ENCODE measurements at places on chromosomes 12 and 14.

DNA sequence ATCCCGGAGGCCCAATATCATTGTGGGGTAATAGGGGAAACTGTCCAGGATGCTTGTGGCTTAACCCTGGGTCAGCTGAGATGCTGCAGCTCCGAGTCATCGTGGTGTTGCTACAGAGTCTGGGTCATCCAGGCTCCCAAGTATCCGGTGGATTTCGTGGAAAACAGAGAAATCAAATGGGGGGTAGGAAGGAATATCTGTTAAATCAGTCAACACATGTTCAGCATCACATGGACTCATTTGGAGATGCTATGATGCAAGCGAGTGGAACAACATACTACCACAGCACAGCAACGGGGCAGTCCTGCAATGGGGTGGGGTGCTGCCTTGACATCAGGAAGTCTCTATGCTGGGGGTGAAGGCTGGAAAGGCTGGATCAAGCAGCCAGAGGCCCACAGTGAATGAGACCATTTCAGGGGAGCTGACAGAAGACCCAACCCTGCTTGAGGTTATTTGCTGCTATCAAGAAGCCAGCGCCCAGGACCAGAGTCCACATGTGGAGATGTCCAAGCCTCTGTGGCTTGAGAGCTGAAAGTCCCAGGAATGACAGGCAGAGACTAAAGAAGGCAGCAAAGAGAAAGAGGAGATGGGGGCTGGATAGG is 22.9 kb downstream of the VDR start:
- DNase-seq = peak; percentile 86

- no peak for DNase-seq
Observed at GRCh38 chr14:44928793-44929192, 33.0 kb downstream of the KLHL28 start.

- no peak for DNase-seq
Observed at GRCh38 chr12:67509666-67510386, 138.7 kb upstream of the DYRK2 start.

DNA sequence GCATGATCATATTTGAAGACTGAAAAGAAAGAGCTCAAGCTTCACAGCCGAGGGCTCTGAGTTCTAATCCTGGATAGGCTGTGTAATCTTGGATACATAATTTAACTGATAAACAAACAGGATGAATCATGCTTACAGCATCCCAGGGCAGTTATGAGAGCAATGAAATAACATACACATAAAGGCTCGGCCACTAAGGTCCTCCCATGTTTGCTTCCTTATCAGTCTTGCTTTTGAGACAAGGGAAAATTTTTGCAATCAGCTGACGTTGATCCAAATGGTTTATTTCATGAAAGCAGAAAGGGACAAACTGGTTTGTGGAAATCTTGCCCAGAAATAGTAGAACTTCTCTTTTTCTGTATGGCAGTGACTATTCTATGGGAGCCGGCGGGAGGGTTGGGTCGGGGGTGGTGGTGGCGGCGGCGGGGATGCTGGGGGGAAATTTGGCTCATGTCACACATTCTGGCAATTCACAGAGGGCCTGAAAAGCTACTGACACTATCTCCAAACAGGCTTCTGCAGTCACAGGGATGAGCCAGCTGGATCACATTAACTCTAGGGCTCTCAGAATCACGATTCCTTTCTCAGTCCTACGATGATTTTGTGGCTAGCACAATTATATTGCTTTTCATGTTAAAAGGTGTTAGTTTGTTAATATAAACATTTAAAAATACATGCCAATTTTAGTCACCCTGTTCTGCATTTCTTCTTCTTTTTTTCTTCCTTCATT is 124.5 kb downstream of the SLC8A3 start:
- no peak for DNase-seq

DNA sequence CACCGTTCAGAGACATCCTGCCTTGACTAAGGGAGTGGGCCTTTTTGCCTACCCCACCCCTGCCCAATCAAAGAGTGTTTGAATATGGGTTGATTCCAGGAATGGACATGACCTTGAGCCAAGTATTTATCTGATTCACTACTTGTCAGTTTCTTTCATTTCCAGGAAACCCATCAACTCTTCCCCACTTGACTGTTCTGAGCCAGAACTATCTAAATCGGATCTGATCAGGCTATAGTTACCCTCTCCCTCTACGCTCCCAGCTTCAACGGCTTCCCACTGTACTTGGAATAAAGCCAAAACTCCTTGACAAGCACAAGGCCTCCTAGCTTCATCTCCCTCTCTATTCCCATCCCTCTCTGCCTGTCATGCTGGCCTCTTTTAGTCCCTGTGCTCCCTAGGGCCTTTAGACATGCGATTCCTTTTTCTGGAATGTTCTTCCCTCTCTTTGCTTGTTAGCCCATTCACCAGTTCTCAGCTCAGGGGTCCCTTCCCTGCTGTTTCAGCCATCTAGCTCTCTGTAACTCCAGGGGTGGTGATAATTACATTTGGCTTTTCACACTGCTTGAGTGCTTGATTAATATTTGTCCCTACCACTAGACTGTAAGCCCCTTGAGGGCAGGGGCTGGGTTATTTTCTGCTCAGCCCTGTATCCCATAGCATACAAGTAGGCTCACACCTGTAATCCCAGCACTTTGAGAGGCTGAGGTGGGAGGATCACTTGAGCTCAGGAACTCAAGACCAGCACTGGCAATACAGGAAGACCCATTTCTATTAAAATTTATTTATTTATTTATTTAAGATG is 5.5 kb upstream of the ITPK1 start:
- no peak for DNase-seq

- DNase-seq = peak; percentile 52
Observed at GRCh38 chr14:90784621-90785270, 31.5 kb downstream of the TTC7B start.

- DNase-seq = no peak
Observed at GRCh38 chr12:125346362-125346761, 281.1 kb downstream of the AACS start.

DNA sequence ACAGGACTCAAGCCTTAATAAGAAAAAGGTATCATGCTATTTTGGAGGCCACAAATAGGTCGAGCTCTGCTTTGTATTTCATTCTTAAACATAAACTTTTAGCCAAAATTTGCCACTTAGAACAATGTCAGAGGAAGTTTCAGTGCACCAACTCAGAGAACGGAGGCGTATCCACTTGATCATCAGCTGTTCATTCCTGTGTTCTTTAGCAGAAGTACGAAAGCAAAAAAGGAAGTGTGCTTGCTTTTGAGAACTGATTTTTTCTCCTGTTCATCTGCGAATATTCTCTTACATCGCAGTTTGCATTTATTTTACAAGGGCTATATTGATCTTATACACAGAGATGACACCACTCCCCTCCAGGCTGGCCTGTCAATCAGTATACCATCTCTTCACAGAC is 188.6 kb upstream of the SOX5 start:
- no peak for DNase-seq

DNA sequence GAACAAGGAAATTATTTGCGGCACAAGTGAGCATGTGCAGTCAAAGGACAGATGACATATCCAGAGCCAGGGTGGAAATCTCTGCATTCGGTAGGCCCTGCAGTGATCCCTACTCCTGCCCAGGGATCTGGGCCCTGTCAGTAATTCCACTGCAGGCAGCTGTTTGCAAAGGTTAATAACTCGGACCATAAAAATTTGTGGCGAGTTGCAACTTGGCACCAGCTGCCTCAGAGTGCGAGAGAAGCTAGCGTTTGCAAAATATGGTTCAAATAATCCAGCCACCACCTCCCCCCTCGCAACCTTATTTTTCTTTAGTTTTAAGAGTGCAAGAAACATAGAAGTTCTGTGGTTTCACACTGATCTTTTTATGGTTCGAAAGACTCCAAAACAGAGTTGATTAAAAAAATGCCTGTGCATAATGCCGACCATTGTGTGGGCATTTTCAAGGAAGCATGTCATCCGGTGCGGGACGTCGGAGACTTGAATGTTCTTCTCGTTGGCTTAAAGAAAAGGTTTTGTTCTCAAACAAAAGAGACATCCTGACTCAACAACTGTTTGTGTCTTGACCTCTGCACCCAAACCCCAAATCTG is 224.5 kb downstream of the BCL11B start:
- DNase-seq = peak; percentile 41

DNA sequence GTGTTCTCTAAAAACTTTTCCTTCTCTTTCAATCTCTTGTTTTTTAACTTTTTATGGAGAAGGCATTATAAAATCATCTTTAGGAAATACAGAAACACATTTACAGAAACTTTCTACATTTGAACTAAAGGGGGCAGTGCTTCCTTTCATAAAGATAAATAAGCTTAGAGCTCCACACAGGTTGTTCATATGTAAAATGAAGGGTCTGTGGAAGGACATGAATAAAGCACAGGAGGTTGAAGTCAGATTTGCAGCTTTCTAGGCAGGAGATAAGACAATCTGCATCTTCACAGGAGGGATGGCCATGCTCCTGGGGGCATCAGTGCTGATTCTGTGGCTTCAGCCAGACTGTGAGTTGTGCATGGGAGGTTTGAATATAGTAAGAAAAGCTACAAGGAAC is 426.0 kb downstream of the DAD1 start:
- DNase-seq = no peak

DNA sequence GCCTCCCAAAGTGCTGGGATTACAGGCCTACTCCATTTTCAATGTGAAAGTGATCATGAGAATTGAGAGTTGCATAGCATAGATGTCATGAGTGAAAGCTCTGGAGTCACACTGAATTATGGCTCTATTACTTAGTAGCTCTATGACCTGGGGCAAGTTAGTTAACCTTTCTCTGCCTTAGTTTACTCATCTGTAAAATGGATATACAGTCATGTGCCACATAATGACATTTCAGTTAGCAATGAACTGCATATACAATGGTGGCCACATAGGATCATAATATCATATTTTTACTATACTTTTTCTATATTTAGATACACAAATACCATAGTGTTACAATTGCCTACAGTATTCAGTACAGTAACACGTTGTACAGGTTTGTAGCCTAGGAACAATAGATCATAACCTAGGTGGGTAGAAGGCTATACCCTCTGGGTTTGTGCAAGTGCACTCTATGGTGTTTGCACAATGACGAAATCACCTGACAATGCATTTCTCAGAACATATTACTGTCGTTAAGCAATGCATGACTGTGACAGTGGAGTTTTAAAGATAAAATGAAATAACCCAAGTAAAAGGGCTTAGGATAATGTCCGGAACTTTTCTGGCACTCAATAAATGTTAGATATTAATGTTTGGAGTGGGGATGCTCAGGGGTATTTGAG is 53.1 kb downstream of the ZFYVE26 start:
- no peak for DNase-seq
